Breast epithelium (tissue), 4 donors: ENCODE measurements at places on chromosomes 7 and 10.
A peak's percentile ranks its signal among the peaks of the same experiment; 100 is the strongest.

DNA sequence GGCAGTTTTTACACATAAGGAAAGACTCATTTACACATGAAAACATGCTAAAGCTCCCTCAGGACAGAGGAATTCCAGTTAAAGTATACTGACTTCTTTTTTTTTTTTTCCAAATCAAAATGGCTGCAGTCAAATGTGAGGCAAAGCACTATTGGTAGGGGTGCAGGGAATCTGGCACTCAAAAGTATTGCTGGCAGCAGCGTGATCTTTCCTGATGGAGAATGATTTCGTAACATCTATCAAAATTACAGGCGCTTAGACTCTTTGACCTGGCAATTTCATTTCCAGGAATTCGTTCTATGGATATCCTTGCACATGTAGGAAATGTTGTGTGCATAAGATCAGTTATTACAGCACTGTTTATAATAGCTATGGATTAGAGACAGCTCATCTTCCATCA is 65.7 kb downstream of the VSTM4 start:
- DNase-seq = no peak

GRCh38 chr7:36128448-36129047 is 24.5 kb upstream of the EEPD1 start:
- DNase-seq = peak; percentile 84

- DNase-seq = no peak
Measured at GRCh38 chr7:124686543-124687171, 78.9 kb downstream of the GPR37 start.

DNA sequence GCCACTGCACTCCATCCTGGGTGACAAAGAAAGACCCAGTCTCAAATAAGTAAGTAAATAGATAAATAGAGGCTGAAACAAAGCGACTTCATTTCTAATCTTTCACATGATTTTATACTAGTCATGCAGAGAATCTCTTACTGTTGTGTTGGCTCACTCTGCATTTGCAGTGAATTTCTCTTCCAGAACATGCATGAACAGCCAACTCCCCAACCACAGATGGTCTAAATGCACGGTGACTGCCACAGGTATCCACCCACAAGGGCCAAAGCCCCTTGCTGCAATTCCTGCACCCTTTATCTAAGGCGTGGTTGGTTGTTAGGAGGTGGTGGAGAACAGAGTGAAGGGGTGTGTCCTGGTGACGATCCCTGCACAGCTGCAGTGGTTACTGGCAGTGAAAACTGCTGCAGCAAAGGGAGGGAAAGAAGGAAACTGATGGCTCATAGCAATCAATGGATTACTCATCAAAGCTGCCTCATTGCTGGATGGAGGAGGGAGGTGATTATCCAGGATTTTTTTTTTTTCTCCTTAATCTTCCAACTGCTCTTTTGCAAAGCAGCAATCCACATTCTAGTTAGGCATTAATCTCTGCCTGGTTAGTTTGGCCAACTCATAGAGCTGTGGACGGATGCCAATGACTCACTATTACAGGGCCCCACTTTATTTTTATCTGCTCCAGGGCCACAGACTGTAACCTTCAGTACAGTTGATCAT is 50.6 kb downstream of the PRTFDC1 start:
- DNase-seq = no peak

DNA sequence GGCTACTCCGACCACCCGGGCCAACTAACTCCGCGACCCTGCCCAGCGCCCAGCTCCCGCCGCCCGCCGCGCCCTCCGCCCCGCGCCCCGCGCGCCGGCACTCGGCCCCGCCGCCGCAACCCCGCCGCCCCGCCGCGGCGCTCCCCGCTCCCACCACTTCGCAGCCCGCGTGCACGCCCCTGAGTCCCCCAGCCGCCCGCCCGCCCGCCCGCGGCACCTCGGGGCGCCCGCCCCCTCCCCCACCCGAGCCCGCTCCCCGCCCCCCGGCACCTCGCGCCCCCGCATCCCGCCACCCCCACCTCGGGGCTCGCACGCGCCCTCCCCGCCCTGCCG is 598 bp downstream of the JAZF1 start:
- DNase-seq = no peak

DNA sequence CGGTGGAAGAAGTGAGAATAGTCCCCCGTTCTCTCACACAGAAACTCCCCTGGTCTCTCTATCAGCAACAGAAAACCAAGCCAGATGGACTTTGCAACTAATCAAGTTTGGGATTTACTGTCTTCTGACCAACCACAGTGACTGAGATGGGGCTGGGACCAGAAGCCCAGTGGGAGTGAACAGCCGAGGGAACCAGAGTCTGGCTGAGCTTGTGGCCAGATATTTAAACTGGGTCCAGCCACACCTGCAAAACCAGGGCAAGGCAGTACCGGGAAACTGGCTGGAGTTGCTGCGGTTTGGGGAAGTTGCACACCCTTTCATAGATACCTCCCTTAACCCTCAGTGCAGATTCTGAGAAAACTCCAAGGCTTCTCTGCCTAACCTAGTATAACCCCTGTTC is 6.0 kb downstream of the GSTK1 start:
- DNase-seq = no peak

- no peak for DNase-seq
Measured at GRCh38 chr7:23353172-23353571, 54.0 kb downstream of the MALSU1 start.

GRCh38 chr7:40305229-40305628 is 170.4 kb downstream of the SUGCT start:
- no peak for DNase-seq

DNA sequence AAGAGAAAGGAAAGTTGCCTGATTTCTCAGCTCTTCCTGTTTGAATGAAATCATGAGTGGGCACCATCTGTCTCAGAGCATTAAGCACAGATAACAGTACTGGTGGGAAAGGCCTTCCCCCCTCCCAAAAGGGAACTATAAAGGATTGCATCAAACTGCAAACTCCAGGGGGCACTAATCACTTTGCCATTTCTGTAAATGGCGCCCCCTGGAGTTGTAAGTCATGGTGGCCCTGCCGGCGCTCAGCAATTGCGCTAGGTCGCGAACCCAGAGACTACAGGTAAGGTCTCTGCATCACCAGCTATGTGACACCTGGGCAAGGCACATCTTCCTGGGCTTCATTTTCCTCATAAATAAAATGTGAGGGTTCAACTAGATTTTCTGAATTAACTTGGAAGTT is 11.1 kb downstream of the LRRC4 start:
- no peak for DNase-seq

- no peak for DNase-seq
Measured at GRCh38 chr10:123398756-123399155, 244.6 kb downstream of the BUB3 start.

DNA sequence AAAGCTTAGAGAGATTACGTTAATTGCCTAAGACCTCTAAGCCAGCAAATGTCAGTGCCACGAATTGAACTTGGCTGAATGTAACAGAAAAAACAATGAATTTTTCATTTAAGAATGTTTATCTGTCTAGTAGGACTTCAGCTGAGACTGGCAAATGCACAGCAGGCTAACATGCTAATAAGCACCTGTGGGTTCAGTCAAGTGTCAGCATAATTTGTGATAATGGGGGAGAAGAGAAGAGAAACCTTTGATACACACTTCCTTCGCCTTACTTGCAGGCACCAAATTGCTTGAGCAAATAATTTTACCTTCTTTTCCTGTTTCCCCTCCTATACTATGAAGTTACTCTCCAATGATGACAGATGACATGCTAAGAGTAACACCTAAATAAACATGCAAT is 1136.5 kb upstream of the SORCS1 start:
- no peak for DNase-seq

- DNase-seq = peak; percentile 43
Measured at GRCh38 chr10:43210556-43210955, 56.3 kb downstream of the RASGEF1A start.

GRCh38 chr10:29725133-29725720 is 90.5 kb upstream of the SVIL start:
- DNase-seq = no peak
